ENCODE measurements at places on chromosomes 11 and 22. TPM values are rescaled to one million over a fixed set of nuclear protein-coding genes. Genes with fewer than 3 reads are reported as not detected.

- no peaks in the 10 kb centered on the region for H3K36me3 ChIP-seq
- H3K4me1 ChIP-seq, result no peaks in the 10 kb centered on the region
- H3K4me3 ChIP-seq, result no peak overlapping the region
- DNase-seq, result no peak
- no peak overlapping the region for H3K27ac ChIP-seq
- no peaks in the 10 kb centered on the region for H3K27me3 ChIP-seq
Measured at GRCh38 chr11:19410032-19410431, 169.3 kb upstream of the E2F8 start.

Gene MMP12
- 0.05 TPM for total RNA-seq

- H3K4me3 ChIP-seq, result no peak overlapping the region
- DNase-seq, result no peak
- no peak overlapping the region for H3K27ac ChIP-seq
- no peaks in the 10 kb centered on the region for H3K36me3 ChIP-seq
Measured at GRCh38 chr11:77055101-77055561, 11.6 kb upstream of the CAPN5 start.

Gene NELL1
- not detected for total RNA-seq

Gene VSIG10L2
- not detected for total RNA-seq
